ENCODE measurements at places on chromosomes 5 and 9.

DNA sequence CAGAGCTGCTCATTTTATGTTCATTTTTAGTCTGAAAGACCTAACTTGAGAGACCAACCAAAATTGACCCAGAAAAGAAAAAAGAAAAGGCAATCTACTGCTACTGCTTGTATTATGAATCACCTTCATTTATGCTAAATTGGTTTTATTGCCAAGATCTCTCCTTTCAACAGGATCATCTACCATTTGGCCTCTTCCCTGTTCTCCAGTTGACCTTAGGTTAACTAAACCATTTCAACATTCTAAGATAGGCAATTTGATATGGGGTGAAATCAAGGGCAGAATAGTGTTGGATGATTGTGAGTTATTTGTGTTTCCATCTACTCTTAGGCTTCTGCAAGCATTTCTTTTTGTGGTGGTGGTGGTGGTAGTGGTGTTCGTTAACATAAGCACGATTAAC is 48.3 kb upstream of the POU4F3 start:
- DNase-seq: peak; percentile 1

- DNase-seq: no peak
Measured at GRCh38 chr5:170154297-170154696, 48.6 kb downstream of the FOXI1 start.

- no peak for DNase-seq
Measured at GRCh38 chr9:120383611-120383998, 196.4 kb downstream of the CDK5RAP2 start.

DNA sequence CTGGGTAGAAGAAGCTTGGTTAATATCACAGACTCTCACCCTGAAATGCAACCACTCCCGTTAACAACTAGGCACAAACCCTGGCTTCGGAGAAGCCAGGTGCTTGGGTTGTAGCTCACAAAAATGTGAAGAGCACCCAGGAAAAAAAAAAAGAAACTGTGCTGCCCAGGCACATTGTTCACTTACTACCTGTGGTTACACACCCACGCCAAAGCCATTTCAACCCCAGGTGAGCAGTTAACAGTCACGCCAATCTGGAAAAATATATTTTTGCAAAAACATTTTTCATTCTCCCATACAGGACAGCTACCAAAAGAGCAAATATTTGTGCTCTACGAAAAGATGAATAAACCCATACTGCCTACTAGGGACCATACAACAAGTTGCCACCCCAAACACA is 49.2 kb downstream of the SIL1 start:
- no peak for DNase-seq

GRCh38 chr5:178149199-178149932 is 4.3 kb downstream of the NHP2 start:
- DNase-seq: no peak

DNA sequence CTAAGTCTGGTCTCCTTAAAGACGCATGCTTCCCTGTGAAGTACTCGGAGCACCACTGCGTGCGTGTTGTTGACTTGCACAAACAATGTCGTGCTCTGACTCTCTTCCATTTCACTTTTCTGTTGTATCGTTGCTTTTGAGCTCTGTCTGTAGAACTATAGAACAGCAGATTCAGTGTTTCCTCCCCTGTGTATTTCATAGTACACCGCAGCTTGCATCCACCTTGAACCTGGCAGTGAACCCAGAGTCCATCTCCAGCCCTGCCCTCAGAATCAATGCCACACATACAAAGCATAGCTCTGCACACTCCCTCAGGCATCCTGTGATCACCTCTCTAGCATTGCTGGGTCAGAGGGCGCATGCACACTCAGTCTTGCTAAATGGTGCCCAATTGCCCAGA is 37.2 kb upstream of the ADAMTS2 start:
- no peak for DNase-seq

DNA sequence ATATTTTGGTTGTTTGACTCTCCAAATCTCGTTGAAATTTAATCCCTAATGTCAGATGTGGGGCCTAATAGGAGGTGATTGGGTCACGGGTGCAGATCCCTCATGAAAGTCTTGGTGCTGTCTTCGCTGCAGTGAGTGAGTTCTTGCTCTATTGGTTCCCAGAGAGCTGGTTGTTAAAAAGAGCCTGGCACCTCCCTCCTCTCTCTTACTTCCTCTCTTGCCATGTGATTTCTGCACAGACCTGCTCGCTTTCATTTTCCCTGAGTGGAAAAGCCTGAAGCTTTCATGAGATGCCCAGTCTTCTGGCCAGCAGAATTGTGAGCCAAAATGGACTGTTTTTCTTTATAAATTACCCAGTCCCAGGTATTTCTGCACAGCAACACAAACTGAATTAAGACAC is 221.6 kb downstream of the MAT2B start:
- no peak for DNase-seq

DNA sequence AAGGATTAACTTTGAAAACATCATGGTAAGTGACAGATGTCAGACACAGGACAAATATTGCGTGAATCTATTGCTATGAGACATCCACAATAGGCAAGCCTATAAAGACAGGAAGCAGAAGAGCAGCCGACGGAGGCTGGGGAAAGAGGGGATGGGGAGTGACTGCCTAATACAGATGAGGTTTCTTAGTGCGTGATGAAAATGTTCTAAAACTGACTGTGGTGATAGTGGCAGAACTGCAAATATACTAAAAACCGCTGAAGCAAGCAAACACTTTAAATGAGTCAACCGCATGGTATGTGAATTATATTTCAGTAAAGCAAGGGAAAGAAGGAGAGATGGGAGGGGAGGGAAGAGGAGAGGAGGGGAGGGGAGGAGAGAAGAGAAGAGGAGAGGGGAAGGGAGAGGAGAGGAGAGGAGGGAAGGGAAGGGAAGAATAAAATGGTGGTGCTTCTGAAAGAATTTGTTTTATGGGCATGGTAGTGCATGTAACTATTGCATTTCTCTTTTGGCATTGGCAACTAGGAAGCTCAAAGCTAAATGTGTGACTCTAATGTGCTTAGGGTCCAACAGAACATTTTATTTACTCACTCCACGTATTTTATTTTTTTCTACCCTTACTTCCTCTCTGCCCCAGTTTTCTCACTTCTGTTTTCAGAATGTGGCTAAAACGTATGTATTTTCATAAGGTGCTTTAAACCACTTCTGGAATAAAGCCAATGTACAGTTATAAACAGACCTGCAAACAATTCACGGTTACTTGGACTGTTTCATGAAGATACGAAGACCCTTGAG is 21.3 kb downstream of the AKNA start:
- DNase-seq: peak; percentile 77

GRCh38 chr5:177317959-177318377 is 6.3 kb upstream of the MXD3 start:
- DNase-seq: peak; percentile 30

GRCh38 chr5:54835647-54836046 is 149.7 kb downstream of the ESM1 start:
- DNase-seq: peak; percentile 24

DNA sequence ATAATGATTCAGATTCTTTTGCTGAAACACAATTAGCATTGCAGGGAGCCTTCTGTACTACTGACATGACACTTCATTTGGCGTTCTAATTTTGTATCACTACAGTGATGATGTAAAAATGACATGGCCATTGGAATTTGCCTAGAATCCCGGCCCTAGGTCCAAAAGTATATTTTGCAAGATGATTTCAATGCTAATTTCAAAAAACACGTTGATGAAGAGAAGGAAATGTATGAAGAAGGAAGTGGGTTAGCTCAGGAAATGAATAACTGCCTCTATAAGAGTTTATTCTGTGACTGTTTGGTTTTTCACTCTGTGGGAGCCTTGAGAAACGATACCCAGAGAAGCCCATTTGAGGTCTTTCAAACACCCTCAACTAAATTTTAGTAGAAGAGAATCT is 59.3 kb downstream of the OSTF1 start:
- DNase-seq: peak; percentile 1

GRCh38 chr9:74366111-74366510 is 131.0 kb upstream of the RORB start:
- no peak for DNase-seq

- no peak for DNase-seq
Measured at GRCh38 chr5:139810341-139811273, 15.0 kb downstream of the PSD2 start.

- no peak for DNase-seq
Measured at GRCh38 chr9:5976674-5977397, 38.6 kb downstream of the RANBP6 start.

- no peak for DNase-seq
Measured at GRCh38 chr9:116555556-116556155, 131.4 kb upstream of the TRIM32 start.

DNA sequence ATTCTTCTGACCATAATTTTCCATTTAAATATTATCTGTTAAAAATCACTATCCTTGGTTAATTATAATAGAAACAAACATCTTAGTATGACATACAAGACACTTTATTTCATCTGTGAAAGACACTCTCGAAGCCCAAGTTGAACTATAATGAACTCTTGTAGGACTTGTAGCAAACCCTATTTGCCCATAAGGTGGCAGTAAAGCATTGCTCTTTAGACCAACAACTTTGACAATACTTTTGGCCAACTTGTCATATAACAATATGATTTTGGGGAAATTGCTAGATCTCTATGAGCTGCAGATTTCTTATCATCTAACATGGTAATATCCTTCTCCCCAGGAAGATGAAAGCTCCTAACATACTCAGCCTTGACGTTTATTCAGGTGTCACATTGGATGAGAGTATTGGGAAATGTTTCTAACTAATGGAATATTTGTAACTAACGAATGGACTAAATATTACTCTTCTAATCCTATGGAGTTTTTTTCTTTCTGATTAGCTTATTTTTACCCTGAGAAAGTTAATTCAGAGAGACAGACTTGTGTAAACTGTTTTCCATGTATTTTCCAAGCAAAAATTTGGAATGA is 11.0 kb downstream of the SPINK14 start:
- DNase-seq: peak; percentile 11

DNA sequence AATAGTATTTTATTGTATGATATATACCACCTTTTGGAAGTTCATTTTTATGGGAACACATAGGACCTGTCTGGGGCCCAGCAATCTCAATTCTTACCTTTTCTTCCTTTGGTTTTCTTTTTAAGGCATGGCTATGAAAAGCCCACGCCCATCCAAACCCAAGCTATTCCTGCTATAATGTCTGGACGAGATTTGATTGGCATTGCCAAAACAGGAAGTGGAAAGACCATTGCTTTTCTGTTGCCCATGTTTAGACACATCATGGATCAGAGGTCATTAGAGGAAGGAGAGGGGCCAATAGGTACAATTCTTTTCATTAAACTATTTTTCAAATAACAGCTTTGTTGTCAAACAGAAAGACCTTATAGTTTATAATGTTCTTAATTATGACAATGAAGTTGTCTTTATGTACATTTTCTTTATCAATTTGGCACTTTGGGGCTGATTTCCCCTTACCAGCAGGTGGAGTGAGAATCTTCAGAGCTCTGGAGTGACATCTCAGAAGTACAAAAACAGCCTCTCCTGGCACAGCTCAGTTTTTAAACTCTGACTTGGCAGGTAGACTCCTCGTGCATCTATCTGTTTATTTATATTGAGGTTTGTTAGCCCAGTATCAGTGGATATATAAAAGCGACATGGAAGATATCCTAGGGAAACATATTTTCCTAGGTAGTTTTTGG is 25.8 kb downstream of the DDX46 start:
- DNase-seq: no peak

DNA sequence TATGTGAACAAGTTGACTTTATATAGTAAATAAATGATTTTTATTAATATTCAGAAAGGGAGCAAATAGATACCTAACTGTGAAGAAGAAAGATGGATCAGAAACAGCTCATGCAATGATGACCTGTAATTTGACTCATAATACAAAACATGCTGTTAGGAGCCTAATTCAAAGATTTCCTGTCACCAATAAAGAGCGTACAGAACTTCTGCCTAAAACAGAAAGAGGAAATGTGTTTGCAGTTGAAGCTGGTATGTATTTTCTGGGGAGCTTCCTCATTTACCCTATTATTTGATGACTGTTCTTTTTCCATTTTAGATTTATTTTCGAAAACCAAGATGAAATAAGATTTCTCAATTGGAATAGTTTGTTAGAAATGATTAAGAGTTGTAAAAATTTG is 11.4 kb downstream of the YTHDC2 start:
- no peak for DNase-seq

DNA sequence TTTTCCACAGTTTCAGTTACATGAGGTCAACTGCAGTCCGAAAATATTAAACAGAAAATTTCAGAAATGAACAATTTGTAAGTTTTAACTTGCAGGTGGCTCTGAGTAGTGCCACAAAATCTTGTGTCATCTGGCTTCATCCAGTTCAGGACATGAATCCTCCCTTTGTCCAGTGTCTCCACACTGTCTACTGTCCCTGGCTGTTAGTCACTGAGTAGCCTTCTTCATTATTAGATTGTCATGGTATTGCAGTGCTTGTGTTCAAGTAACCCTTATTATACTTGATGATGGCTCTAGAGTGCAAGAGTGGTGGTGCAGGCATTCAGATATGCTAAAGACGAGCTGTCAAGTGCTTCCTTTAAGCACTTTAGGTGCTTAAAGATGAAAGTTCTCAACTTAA is 65.3 kb downstream of the CFAP95 start:
- no peak for DNase-seq

- no peak for DNase-seq
Measured at GRCh38 chr5:120298981-120299380, 165.1 kb upstream of the PRR16 start.

DNA sequence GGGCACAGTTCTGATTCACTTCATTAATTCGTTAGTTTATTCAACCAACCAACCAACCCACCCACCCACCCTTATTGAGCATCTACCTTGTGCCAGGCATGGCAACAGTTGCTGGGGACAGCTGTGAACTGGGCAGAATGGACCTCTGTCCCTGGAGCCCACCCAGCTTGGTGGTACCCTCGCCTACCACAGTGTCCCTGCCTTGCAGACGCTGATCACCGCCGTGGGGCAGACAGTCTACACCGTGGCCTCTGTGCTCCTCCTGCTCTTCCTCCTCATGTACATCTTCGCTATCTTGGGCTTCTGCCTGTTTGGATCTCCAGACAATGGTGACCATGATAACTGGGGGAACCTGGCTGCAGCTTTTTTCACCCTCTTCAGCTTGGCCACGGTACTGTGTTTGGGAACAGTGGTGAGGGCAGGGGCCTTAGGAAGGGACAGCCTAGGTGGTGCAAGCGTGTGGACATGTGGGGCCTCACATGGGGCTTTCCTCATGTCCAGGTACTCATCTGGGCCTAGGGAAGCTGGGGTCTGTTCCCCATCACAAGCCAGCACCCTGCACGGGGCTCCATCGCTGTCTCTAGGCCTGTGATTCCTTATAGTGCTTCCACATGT is 26.2 kb downstream of the PITX1 start:
- DNase-seq: no peak

GRCh38 chr5:173743641-173744343 is 127.3 kb upstream of the BOD1 start:
- no peak for DNase-seq
